SHP77 (cell line): ENCODE measurements at places on chromosomes 11 and 22.

DNA sequence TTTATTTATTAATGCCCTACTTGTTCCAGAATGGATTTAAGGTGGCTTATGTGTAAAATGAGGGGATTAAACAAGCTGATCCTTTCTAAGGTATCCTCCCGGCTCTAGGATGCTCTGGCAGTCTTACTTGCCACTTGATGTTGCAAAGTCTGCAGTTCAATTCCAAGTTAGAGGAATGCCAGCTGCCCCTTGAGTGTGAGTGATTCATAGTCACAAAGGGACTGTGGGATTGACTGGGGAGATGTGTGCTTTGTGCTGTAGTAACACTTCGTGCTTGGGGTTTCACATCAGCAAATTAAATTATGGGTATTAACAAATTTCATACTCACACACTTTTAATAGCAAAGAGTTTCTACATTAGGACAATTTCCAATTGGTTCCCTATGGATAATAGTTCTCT is 550.8 kb upstream of the CADM1 start:
- no peak for DNase-seq

DNA sequence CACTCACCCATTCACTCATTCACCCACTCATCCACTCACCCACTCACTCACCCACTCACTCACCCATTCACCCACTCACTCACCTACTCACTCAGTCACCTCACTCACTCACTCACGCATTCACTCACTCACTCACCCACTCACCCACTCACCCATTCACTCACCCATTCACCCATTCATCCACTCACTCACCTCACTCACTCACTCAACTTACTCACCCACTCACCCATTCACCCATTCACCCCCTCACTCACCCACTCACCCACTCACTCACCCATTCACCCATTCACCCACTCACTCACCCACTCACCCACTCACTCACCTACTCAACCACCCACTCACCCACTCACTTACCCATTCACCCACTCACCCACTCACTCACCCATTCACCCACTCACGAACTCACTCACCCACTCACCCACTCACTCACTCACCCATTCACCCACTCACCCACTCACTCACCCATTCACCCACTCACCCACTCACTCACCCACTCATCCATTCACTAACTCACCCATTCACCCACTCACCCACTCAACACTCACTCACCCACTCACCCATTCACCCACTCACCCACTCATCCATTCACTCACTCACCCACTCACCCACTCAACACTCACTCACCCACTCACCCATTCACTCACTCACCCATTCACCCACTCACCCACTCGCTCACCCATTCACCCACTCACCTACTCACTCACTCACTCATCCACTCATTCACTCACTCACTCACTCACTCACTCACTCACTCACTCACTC is 13.7 kb downstream of the MUC5AC start:
- DNase-seq, result no peak

- no peak for DNase-seq
Measured at GRCh38 chr11:789943-790342, at the start of gene CEND1. Gene CEND1 (minus strand): TSS chr11:790090. CDS start chr11:788576, 1,514 bp downstream.

GRCh38 chr22:43561415-43562178 is 149.8 kb downstream of the MPPED1 start:
- DNase-seq, result no peak

- DNase-seq, result no peak
Measured at GRCh38 chr11:2269601-2270321, 627 bp downstream of the ASCL2 start.

GRCh38 chr11:13030857-13031256 is 21.7 kb downstream of the RASSF10 start:
- no peak for DNase-seq
